ENCODE measurements at places on chromosomes 5 and 9.

GRCh38 chr5:57338068-57338867 is 144.3 kb downstream of the ACTBL2 start:
- no peaks in the 10 kb centered on the region for H3K27me3 ChIP-seq
- H3K4me3 ChIP-seq = no peak overlapping the region
- no peak overlapping the region for H3K27ac ChIP-seq

DNA sequence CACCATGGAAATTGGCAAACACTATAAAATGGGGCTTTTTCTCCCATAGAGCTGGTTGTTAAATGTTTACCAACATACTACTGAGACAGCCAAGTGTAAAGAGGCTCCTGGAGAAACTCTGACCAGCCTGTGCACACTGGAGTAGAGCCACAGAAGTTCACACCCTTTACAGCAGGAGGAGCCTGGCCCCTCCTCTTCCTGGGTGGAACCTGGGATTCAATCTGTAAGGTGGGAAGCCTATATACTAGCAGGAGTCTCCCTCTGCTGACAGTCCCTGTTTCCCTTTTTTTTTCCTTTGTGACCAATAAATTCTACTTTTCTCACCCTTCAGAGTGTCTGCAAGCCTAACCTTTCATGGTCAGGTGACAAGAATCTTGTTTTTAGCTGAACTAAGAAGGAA is 10.4 kb upstream of the SLC30A5 start:
- no peaks in the 10 kb centered on the region for H3K36me3 ChIP-seq
- H3K27ac ChIP-seq = no peak overlapping the region
- DNase-seq = peak; percentile 35
- no peaks in the 10 kb centered on the region for H3K27me3 ChIP-seq
- H3K4me3 ChIP-seq = no peak overlapping the region

DNA sequence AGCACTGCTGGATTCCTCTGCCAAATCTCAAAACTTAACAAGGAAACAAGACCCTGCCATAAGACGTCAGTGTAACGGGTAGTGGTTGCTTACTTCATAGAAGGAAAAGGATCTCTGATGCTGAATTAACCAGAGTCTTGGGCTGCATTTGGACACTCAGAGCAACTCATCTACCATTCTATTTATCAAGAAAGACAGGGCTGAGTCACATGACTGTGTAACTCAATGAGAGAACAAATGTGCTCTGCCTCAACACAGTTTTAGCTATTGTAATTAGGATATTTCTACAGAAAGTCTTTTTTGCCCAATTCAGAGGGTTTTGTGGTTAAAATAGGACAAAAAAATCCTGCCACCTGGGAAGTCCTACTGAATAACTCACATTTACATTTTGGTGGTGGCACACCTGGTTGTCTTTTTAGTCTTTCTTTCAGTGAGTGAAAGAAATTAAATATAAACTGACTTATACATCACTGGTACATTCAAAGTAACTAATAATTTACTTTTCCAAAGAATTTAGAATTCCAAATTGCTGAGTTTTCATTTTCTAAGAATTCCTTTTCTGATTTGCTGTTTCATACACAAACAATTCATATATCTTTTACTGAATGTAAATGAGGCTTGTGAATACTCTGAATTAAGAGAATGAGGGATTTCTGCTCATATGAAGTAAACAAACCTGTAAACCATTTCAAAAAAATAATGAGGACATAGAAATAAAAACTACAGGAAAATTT is 104.4 kb downstream of the MPDZ start:
- no peaks in the 10 kb centered on the region for H3K27me3 ChIP-seq
- H3K27ac ChIP-seq = no peak overlapping the region
- DNase-seq = no peak
- H3K36me3 ChIP-seq = peaks cover 13% of the 10 kb centered on the region

DNA sequence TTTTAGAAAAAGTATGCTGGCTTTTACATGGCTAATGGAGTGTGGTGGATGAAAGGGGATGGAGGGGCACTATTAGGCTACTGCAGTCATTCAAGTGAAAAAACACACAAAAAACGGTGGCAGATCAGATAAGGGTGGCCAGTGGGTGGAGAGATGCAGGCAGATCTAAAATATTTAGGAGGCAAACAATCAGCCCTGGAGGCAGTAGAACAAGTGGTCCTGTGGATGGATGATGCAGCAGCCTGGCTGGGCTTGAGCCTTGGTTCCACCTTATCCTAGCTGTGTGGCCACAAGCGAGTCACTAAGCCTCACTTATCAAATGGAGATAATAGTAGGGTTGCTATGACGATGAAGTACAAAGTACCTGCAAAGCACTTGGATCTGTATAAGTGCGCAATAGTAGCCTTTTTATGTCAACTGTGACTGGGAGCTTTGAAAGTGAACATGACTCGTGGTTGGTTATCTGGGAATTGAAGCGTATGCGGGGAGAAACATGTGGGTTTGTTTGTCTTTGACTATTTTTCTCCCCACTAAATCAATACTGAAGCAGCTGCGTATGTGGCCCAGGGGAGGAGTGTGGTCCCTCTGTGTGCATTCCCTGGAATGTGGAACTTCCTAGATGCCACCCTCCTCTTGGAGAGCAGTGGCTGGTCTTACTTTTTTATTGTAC is 20.2 kb downstream of the NSG2 start:
- peaks cover 5% of the 10 kb centered on the region for H3K27me3 ChIP-seq
- H3K4me3 ChIP-seq = no peak overlapping the region
- peaks cover 4% of the 10 kb centered on the region for H3K4me1 ChIP-seq
- no peak overlapping the region for H3K27ac ChIP-seq
- no peaks in the 10 kb centered on the region for H3K36me3 ChIP-seq

DNA sequence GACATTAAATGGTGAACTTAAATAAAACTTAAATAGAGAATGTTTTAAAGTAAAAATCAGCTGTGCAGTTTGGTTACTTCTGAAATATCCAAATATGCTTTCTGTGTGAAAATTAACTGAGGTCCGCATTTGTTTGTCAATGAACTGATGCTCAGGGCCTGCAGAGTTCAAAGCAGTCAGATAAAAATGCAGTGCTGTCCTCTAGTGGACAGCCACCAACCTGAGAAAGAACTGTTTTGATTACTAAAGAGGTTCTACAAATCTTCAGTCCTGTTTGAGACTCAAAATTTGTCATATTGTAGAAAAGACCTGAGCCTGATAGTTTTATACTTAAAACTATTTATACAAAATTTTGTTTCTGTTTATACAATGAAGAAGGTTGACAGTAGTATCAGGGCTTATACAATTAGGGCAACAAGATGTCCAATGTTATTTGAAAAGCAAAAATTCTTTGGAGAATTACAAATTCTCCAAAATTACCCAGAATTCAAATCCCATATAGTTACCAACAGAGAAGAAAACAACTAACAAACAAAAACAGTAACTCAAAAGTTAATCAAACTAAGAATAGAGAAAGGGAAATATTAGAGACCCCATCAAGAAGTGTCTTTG is 232.3 kb upstream of the TBCA start:
- peak; percentile 70 for DNase-seq
- H3K36me3 ChIP-seq = no peaks in the 10 kb centered on the region
- no peak overlapping the region for H3K4me3 ChIP-seq
- peaks cover 13% of the 10 kb centered on the region for H3K4me1 ChIP-seq

- no peaks in the 10 kb centered on the region for H3K4me1 ChIP-seq
- no peak overlapping the region for H3K4me3 ChIP-seq
- peaks cover 95% of the 10 kb centered on the region for H3K27me3 ChIP-seq
- no peaks in the 10 kb centered on the region for H3K36me3 ChIP-seq
Observed at GRCh38 chr9:81622471-81623255, 66.7 kb downstream of the TLE1 start.

GRCh38 chr5:172165465-172165864 is 22.6 kb downstream of the STK10 start:
- peaks cover 24% of the 10 kb centered on the region for H3K4me1 ChIP-seq
- H3K27ac ChIP-seq = no peak overlapping the region
- no peak overlapping the region for H3K4me3 ChIP-seq
- H3K36me3 ChIP-seq = no peaks in the 10 kb centered on the region
- DNase-seq = no peak

GRCh38 chr9:91929331-91929730 is 20.7 kb downstream of the ROR2 start:
- no peak for DNase-seq
- no peaks in the 10 kb centered on the region for H3K4me1 ChIP-seq
- no peaks in the 10 kb centered on the region for H3K27me3 ChIP-seq

DNA sequence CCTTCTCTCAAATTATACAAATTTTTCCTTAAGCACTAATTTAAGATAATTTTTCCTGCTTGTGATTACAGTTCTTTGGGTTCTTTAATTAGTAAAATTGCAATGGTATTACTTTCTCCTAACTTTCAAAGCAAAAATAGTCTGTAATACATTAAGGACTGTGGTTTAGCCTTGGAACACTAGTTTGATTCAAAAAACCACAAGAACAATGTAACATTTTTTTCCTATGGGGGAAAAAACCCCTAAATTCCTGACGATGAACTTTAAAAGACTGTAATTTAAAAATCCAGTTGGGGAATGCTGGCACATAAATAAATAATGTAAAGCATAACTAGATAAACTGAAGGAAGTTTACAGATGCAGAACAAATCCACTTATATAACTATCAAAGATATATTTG is 65.3 kb downstream of the CDC14B start:
- H3K36me3 ChIP-seq = peaks cover 6% of the 10 kb centered on the region
- peak; percentile 32 for DNase-seq
- no peak overlapping the region for H3K4me3 ChIP-seq
- no peaks in the 10 kb centered on the region for H3K27me3 ChIP-seq

- H3K27me3 ChIP-seq = no peaks in the 10 kb centered on the region
- no peak overlapping the region for H3K27ac ChIP-seq
- peaks cover 14% of the 10 kb centered on the region for H3K4me1 ChIP-seq
- no peaks in the 10 kb centered on the region for H3K36me3 ChIP-seq
- DNase-seq = no peak
- H3K4me3 ChIP-seq = no peak overlapping the region
Observed at GRCh38 chr9:37337301-37337890, 85.1 kb upstream of the GRHPR start.

GRCh38 chr5:55918087-55919035 is 67.2 kb downstream of the IL31RA start:
- DNase-seq = peak; percentile 46
- H3K27me3 ChIP-seq = no peaks in the 10 kb centered on the region

GRCh38 chr9:4491626-4491975 is 1.3 kb downstream of the SLC1A1 start:
- peaks cover 29% of the 10 kb centered on the region for H3K27me3 ChIP-seq
- no peak overlapping the region for H3K4me3 ChIP-seq
- no peaks in the 10 kb centered on the region for H3K36me3 ChIP-seq
- DNase-seq = no peak
- no peak overlapping the region for H3K27ac ChIP-seq
- peaks cover 6% of the 10 kb centered on the region for H3K4me1 ChIP-seq

GRCh38 chr9:73080110-73080694 is 71.5 kb upstream of the ANXA1 start:
- no peaks in the 10 kb centered on the region for H3K36me3 ChIP-seq
- H3K4me3 ChIP-seq = no peak overlapping the region
- no peaks in the 10 kb centered on the region for H3K4me1 ChIP-seq
- DNase-seq = no peak
- no peaks in the 10 kb centered on the region for H3K27me3 ChIP-seq

DNA sequence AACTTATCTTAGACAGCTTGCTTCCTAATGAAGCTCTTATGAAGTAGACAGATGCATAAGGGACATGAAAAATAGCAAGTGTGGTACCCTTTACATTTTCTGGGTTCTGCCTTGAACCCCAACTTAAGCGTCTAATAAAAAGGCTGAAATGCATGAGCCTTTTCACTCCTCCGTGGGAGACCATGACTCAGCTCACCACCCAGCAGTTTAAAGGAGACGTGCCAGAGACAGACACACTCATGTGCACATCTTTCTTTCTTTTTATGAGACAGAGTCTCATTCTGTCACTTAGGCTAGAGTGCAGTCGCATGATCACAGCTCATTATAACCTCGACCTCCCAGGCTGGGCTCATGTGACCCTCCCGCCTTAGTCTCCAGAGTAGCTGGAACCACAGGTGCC is 22.3 kb downstream of the CTXN3 start:
- H3K27ac ChIP-seq = no peak overlapping the region
- H3K36me3 ChIP-seq = no peaks in the 10 kb centered on the region
- DNase-seq = no peak
- H3K4me1 ChIP-seq = peaks cover 1% of the 10 kb centered on the region

GRCh38 chr9:123922431-123922830 is 7.5 kb downstream of the DENND1A start:
- no peak overlapping the region for H3K27ac ChIP-seq
- H3K36me3 ChIP-seq = no peaks in the 10 kb centered on the region
- H3K4me3 ChIP-seq = no peak overlapping the region

- H3K4me3 ChIP-seq = no peak overlapping the region
- no peaks in the 10 kb centered on the region for H3K27me3 ChIP-seq
- DNase-seq = no peak
- H3K36me3 ChIP-seq = no peaks in the 10 kb centered on the region
- H3K27ac ChIP-seq = no peak overlapping the region
Observed at GRCh38 chr5:33833237-33833575, 58.6 kb downstream of the ADAMTS12 start.

DNA sequence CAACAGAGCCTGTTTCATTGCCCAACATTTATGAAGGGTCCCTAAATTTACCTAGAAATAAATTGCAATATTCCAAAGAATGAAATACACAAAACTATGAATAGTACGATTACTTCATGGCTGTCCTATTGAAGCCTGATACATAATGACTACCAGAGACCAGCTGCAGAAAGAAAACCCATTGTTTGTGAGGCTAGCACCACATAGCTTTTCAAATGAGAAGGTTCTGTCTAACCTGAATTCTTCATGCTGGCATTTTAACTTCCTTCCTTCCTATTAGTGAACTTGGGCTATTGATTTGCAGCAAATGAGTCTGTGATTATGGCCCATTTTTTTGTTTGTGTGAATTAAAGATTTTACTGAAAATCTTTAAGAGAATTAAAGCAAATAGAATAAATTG is 47.3 kb downstream of the MEGF10 start:
- no peaks in the 10 kb centered on the region for H3K27me3 ChIP-seq
- H3K4me1 ChIP-seq = peaks cover 3% of the 10 kb centered on the region
- H3K4me3 ChIP-seq = no peak overlapping the region
- H3K36me3 ChIP-seq = no peaks in the 10 kb centered on the region

DNA sequence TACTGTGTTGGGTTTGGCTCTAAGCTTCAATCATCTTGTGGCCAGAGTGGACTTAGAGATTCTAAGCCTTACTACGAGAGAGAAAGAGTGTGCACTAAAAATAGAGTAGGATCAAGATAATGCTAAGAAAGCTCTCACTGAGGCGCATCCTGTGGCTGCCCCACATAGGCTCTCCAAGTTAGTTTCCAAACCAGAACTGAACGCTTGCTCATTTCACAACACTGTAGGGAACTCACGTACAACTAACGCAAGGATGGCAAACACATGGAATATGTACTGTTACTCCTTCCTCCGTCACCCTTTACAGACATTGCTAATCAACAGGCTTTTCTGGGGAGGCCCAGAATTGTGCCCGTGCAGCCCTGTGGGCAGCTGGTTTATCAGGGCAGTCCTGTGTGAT is 90.9 kb downstream of the EQTN start:
- H3K36me3 ChIP-seq = no peaks in the 10 kb centered on the region
- H3K4me3 ChIP-seq = no peak overlapping the region
- H3K4me1 ChIP-seq = no peaks in the 10 kb centered on the region
- no peak for DNase-seq
- no peak overlapping the region for H3K27ac ChIP-seq
